ENCODE measurements at places on chromosomes 7 and 10. TPM values are rescaled to one million over a fixed set of nuclear protein-coding genes. Genes with fewer than 3 reads are reported as not detected.

SRGN gene
- 99.3 TPM for total RNA-seq

ASAH2 gene
- total RNA-seq, result 2.8 TPM

NPTX2 gene
- total RNA-seq, result 0.25 TPM

ITIH5 gene
- total RNA-seq, result 0.14 TPM

CFAP43 gene
- total RNA-seq, result 0.61 TPM

Measured in A549 treated with dexamethasone at 1 μM for 4 hours (cell line).